ENCODE measurements at places on chromosomes 2 and 18. TPM values are rescaled to one million over a fixed set of nuclear protein-coding genes. Genes with fewer than 3 reads are reported as not detected.

Gene OTOS
- total RNA-seq, result not detected

Gene GPR155
- 0.64 TPM for total RNA-seq

Gene CCDC68
- 0.43 TPM for total RNA-seq

Gene ERLEC1
- total RNA-seq, result 33.9 TPM

GRCh38 chr2:148234143-148234542 is 213.3 kb downstream of the MBD5 start:
- no peak for DNase-seq

- DNase-seq, result no peak
Measured at GRCh38 chr2:109376796-109377495, 236.8 kb downstream of the SEPTIN10 start.

- DNase-seq, result no peak
Measured at GRCh38 chr2:230335461-230335863, 8.5 kb downstream of the SP140L start.

DNA sequence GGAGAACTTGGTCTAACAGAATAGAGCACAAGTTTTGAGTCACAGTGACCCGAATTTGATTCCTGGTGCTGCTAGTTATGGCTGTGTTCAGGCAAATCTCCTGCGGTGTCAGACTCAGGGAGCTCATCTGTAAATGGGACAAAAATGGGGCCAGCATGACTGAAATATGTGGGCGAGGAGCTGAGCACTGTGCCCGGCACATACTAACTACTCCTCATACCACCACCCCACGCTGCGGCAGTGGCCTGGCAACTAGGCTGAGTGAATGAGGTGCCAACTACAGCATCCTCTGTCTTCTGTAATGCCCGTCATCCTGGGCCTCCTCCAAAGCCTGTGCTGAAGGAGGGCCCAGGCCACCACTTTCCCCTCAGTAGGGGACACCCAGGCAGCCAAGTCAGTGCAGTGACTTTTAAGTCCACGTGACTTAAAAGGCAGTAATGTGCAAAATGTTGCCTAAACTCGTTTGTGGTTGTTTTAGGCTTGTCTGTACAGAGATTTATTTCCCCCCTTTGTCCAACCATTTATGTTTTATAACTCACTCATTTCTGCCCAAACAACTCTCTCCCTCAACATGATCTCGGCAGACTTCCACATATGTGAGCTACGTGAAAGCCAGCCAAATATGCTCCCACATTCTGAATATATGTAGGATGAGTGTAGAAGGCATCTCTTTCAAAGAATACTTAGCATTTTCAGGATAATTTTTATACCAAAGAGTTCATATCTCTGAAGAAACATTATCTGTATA is 773.7 kb downstream of the TSN start:
- DNase-seq, result no peak

DNA sequence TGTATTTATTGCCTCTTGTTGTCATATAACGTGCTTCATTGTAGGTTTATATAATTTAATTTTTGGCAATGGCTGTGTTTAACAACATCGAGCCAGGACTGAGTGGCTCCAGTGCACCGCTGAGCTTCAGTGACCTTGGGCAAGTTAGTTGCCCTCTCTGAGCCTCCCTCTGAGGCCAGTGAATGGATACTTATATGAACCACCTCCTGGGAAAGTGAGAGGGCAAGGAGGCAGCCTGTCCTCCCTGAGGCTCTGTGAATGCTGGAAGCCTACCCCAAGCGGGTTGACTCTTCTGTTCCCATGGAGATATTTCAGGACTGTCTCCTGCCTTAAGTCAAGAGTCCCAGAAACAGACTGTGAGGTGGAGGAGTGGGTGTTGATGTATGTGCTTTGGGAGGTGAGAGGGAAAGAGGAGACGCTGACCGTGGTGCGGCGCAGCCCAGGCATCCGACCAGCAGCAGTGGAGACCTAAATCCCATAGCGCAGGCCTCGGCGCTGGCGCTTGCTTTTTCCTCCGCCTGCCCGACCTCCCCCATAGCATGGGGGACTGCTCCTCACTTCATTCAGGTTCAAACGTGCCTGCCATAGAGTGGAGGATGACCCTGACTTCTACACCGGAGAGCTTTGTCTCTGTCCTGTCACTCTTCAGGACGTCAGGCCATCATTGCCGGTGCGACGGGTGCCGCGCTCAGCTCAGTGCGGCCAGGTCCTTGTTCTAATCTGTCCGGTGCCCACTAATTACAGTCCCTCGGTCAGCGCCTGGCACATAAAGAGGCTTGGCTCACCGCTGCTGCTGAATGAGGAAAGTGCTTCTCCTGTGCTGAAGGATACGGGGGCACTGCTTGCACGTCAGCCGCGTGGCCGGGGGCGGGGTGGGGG is 167.3 kb upstream of the HS6ST1 start:
- no peak for DNase-seq

DNA sequence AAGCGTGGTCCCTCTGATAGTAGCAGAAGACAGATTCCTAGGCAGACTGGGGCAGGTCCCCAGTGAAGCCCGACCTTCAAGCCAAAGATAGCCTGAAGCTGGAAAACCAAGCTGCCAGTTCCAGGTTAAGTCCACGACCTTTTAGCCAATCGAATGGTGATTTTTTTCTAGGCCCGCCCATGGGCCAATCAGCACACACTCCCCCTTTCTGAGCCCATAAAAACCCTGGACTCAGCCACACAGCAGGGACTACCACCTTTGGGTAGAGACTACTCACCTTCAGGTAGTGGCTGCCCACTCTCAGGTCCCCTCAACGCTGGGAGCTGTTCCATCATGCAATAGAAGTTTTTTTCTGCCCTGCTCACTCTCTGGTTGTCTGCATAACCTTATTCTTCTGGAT is 14.5 kb upstream of the ADI1 start:
- DNase-seq, result no peak

- DNase-seq, result no peak
Measured at GRCh38 chr18:76402026-76402990, 92.7 kb downstream of the ZNF516 start.

All from Caki2 (cell line).